Esophagus squamous epithelium (tissue), 5 donors: ENCODE measurements at places on chromosomes 3 and 15. TPM values are rescaled to one million over a fixed set of nuclear protein-coding genes. Genes with fewer than 3 reads are reported as not detected.

PPIP5K1 gene
- total RNA-seq: 24.2 TPM

C3orf85 gene
- not detected for total RNA-seq

- DNase-seq: no peak
These were observed 12.8 kb downstream of the RBPMS2 start for GRCh38 chr15:64762546-64762945.

DNA sequence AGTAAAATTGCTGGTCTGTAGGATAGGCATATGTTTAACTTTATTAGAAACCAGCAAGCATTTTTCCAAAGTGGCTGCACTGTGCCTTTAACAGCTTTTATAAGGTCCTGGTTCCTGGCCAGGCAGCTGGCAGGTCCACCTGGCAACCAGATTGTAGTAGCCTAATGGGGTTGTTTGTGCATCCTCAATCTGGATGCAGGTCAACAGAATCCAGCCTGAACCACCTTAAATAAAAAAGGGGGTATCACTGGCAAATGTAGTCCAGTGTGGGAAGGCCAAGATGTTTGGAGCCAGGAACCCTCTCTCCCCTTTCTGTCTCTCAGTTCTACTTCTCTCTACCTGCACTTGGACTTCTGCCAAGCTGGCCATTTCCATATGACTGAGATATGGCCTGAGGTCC lies 200.3 kb downstream of the ZNF621 start:
- DNase-seq: no peak

- no peak for DNase-seq
These were observed 100.2 kb downstream of the C3orf70 start for GRCh38 chr3:185052631-185053030.

GRCh38 chr3:112429960-112430359 lies 69.3 kb downstream of the BTLA start:
- DNase-seq: no peak

- DNase-seq: no peak
These were observed 768 bp downstream of the AAGAB start for GRCh38 chr15:67253549-67254237.
